ENCODE measurements at places on chromosomes 1 and 21.

DNA sequence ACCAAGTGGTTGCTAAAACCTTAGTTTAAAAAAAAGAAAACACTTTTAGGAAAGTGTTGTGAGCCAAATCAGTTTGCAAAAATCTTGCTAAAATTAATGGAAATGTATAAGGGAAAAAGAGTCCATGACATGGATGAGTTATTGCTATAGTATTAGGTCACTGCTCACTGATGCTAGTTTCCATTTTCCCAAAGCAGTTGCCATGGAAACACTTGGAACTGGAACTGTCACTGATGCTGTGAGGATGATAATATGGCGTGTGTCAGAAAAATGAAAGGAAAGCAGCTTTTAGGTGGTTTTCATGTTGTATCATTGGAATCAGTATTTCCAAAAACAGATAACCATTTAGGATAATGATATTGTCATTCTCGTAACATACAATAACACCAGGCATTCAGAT is 104.4 kb downstream of the PHTF1 start:
- DNase-seq = no peak

DNA sequence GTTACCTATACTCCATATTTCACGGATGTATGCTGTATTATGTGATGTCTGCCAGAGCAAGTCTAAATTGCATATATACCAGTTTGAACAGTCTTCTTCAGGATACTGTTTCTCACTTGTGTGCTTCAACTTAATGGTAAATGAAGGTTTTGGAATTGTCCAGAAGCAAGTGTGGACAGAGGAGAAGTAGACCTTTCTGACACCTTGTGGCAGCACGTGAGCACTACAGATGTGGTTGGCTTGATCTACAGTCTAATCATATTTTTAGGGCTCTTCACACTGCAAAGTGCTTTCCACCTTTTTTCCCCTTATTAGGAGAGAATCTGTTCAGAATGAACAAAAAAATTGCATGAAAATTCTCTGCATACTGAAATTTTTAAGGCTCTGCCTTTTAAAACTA is 10.9 kb downstream of the MORC3 start:
- no peak for DNase-seq

DNA sequence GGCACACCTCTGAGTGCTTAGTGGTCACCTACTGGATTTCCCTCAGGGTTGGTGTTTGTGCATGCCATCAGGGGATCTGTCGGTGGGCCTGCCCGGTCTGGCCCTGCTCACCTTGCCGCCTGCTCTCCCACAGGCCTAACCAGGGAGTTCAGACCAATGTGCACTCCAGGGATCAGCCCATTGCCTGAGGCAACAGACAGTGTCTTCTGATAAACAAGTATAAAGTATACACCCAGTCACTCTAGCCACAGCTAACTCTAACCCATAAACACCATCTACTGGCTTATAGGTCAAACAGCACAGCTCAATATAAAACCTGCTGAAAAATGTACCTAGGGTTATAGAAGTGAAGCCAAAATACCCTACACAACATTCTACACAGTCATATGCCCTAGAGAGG is 1300.0 kb downstream of the PLA2G4A start:
- no peak for DNase-seq

GRCh38 chr1:19554090-19554489 is 68.8 kb upstream of the CAPZB start:
- no peak for DNase-seq

GRCh38 chr1:92709738-92710137 is 75.2 kb downstream of the EVI5 start:
- DNase-seq = no peak

DNA sequence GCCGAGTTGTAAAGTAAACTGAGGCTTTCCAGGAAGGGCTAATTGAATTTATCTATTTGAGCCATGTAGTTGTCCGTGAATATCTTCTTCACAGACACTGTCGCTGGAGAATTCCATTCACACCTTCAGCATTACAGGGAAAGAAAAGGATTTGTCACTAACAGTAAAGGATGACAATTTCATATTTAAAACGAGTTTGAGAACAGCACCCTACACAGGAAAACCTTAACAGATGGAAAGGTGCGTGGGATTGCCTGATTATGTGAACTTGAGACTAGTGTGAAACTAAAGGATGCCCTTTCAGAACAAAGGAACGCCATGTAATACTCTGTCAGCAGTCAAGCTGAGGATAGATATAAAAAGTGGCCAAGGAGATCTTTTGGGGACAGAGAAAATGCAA is 492.5 kb upstream of the ADGRL2 start:
- DNase-seq = no peak

DNA sequence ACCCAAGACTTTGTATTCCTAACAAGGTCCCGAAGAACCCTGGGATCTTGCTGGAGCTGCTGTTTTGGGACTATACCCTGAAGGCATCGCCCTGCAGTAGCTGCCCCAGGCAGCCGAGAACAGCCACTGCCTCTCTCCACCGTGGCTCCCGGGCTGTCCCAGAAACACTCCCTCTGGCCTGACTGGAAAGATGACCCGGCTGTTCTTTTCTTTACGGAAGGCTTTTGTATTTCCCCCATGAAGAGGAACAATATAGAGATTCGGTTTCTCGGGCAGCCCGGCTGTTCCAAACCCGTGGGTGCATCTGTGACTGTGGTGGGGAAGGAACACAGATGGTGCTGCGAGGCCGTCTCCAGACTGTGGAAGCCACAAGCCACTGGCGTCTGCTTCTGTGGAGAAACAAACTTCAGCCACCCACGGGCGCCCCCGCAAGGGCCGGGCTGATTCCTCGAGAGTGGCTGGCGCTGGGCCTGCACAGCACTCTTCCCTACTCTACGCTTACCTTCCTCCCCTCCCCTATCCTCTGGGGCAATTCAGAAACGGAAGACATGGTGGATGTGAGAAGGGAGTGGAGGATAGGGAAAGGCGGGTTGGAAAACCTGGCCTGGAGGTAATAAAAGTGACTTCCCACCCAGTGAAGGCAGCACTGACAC is 33.7 kb upstream of the VASH2 start:
- no peak for DNase-seq

DNA sequence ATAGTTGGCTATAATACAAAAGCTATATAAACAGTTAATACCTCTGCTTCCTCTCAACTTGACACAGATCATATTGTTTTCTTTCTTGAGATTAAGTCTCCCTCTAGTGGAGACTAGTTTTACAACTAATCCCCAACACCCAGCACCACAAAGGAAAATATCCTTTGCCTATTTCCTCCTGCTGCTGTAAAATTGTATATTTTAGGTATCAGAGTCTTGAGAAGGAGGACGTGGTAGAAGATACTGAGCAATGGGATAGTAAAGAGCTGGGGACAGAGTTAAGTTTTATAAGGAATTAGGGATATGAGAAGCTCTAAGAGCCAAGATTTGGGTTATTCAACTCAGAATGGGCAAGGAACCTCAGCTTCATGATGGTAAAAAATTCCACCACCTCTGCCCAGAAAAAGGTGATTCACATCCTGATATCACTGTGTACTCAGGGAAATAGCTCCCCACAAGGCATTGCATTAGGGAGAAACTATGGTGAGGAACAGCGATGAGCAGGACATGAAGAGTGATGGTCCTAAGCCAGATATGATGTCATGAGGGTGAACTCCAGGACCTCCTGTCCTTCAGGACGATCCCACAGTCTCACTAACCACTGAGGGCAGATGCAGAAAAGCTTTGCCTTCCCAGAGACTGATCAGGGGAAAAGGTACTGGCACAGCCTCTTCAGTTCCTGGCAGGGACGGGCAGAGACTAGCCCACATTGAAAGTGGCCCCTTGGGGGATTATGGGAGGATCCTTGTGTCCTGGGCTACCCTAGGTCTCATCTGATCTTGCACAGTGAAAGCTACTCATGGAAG is 14.7 kb upstream of the CFAP126 start:
- DNase-seq = no peak

DNA sequence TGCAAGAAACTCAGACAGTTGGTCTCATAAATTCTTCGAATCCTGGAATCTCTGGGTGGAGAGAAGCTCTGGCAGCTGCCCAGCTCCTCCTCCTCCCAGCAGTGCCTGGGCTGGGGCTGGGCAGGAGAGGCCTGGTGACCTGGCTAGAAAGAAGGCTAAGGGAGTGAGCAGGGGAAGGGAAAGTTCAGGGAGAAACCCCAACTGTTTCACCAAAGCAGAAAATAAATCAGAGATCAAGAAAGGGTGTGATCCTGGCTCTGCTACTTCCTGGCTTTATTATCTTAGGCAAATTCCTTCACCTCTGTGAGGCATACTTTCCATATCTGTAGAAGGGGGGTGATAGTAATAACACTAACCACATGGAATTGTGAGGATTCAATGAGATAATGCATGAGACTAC is 8.8 kb upstream of the COL16A1 start:
- DNase-seq = no peak

DNA sequence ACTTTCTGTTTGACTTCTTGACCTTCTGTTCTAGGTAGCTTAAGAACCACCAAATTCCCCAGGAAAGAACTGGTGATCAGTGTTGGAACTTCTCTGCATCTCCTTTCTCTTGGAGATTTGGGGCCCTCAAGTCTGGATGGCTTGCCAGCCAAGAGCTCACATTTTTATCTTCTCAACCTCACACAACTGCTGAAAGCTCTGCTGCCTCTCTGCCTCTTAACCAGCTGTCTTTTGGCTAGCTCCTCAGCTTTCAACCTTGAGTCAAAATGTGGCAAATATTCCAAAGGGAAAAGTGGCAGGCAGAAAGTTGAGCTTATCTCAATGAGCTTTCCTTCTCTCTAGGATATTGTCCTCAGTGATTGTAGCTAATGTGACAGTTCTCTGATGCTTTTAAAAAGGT is 89.2 kb upstream of the CCDC190 start:
- no peak for DNase-seq

DNA sequence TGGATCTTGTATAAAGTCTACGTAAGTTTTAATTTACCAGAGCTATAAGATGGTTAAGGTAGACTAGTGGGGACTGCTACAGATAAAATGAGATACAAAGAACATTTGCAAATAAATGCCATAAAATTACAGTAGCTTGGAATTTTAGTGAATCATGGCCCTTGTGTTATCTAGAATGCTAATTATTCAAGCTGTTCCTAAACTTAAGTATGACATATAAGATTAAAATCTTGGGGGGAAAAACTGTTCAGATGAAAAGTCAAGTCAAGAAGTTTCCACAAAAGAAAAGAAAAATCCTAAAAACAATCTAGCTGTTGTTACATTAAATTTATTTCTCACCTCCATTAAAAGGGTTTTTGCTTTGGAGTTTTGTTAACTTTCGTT is 51.7 kb downstream of the SIM2 start:
- DNase-seq = no peak

- DNase-seq = no peak
Observed at GRCh38 chr1:55504306-55504731, 289.2 kb upstream of the USP24 start.

DNA sequence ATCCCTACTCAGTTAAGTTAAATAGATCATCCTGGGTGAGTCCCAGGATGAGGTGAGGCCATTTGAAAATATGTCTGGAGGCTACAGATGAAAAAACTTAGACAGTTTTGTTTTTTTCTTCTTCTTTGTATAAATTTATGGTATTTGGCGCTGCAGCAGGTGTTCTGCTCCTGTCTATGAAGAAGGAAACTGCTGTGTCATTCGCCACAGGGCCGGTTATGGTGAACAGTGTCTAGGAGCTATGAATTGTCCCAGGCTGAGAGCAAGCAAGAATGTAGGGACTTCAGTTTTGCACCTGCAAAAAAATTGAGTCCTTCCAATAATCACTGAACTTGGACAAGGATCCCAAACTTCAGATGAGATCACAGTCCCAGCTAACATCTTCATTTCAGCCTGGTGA is 674.3 kb upstream of the RGS18 start:
- DNase-seq = no peak

- DNase-seq = peak; percentile 59
Observed at GRCh38 chr1:151156515-151156819, at the start of gene TNFAIP8L2. Gene TNFAIP8L2, plus strand, starts transcription at chr1:151156649. Its CDS starts 2,049 bp downstream, at chr1:151158698.

- DNase-seq = no peak
Observed at GRCh38 chr1:208997726-208998312, 585.7 kb upstream of the CAMK1G start.

- DNase-seq = no peak
Observed at GRCh38 chr1:170162459-170163246, 16.9 kb downstream of the NTMT2 start.
